ENCODE measurements at places on chromosomes 2 and 18. TPM values are rescaled to one million over a fixed set of nuclear protein-coding genes. Genes with fewer than 3 reads are reported as not detected.

GRCh38 chr2:199814817-199815211 lies 36.2 kb downstream of the FTCDNL1 start:
- DNase-seq, result no peak

DNA sequence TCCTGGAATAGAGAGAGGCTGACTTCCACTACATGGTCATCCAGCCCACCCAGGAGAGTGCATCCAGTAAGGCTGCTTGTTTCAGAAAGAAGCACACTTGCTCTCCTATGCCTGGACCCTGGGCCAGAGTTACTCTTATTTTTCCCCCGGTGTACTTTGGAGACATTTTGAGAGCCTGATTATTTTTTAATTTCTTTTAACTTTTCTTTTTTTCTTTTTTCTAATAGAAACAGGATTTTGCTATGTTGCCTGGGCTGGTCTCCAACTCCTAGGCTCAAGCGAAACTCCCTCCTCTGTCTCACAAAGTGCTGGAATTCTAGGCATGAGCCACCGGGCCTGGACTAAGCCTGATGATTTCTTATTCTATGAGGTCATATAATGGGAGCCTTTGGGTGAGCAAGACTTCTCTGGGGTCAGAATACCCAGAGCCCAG lies 62.2 kb downstream of the RPL37A start:
- no peak for DNase-seq

GRCh38 chr2:37652199-37652640 lies 19.2 kb downstream of the CDC42EP3 start:
- DNase-seq, result no peak

- no peak for DNase-seq
Measured at GRCh38 chr2:220646424-220646823, 925.7 kb downstream of the EPHA4 start.

DNA sequence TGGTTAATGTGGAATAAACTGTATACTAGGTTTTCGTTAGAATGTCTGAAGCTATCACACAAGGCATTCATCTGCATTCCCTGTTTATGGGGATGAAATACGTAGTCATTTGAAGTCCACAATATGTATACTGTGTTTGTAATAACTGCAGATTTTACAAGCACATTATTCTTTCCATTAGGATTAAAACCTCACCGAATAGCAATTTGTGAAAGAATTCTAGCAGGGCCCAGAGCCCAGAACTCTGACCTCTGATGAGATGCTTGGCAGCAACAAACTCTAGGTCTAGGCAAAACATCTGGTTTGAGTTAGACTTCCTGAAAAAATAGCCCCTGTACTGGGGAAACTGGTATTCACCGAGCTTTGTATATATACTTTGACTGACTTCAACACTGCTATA lies 158.2 kb downstream of the SRBD1 start:
- no peak for DNase-seq

- no peak for DNase-seq
Measured at GRCh38 chr2:69082430-69082997, 69.5 kb downstream of the ANTXR1 start.

- no peak for DNase-seq
Measured at GRCh38 chr2:26820932-26821331, 27.0 kb upstream of the DPYSL5 start.

DNA sequence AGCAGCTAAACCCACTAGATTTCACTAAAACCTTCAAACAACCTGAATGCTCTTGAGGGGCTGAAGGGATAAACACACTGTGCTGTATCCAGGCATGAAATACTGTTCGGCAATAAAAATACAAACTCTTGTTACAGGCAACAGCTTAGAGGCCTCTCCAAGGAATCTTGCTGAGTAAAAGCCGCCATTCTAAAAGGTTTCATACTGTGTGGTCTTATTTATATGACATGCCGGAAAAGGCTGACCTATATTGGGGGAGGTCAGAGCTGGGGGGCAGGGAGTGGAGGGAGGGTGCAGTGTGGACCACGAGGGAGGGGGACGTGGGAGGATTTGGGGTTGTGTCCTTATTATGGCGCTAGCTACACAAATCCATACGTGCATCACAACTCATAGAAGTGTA lies 136.2 kb downstream of the MBP start:
- no peak for DNase-seq

- DNase-seq, result no peak
Measured at GRCh38 chr2:7333960-7334493, 416.8 kb downstream of the RNF144A start.

DNA sequence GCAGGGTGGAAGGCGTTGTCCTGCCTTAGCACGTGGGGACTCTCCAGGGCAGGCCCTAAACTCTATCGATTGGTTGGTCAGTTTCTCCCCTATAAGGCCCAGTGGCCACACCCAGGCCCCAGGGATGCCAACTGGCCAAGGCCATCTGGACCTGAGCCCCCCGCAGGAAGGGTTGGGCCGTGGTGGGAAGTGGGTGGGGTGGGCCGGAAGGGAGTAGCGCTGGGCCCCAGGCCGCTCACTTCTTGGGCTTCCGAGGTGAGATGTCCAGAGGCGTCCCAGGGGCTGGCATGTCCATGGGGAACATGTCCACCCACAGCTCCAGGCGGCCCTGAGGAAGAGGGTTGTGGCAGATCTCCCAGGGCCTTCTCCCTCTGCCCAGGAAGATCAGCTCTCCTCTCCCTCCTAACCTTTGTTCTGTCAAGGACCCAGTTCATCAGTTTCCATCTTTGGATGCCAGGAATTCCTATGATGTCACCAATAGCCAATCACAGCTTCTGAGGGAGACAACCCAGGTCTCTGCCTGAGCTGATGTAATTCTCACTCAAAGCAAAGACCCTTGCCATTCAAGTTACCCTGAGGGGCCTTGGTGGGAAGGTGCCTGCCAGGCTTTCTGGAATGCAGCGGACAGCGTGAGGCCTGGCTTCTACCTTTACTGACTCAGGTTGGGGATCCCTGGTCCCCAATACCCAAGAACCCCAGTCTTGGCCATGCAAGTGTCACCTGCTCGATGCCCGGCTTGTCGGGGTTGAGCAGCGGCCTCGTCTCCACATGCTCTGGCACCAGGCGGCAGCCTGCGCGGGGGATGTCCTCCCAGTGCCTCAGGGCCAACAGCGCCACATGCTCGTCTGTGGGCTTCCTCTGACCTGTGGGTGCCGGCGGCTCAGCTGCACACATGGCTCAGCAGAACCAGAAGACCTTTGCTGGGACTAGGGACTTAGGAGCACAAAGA lies 14.4 kb downstream of the OTOF start:
- no peak for DNase-seq

IER3IP1 gene
- total RNA-seq, result 13.8 TPM

SERTAD2 gene
- 12.8 TPM for total RNA-seq

DYNAP gene
- total RNA-seq, result not detected

RUFY4 gene
- total RNA-seq, result 2.8 TPM
